ENCODE measurements at places on chromosomes 13 and 19.

GRCh38 chr19:13408889-13409518, 97.3 kb downstream of the CACNA1A start:
- DNase-seq: no peak

GRCh38 chr13:89115307-89115706, 1444.1 kb downstream of the SLITRK5 start:
- no peak for DNase-seq

- DNase-seq: no peak
Measured at GRCh38 chr13:93227280-93227877, 772 bp downstream of the GPC6 start.

- peak; percentile 75 for DNase-seq
Measured at GRCh38 chr19:709965-710571, 1.3 kb downstream of the PALM start.

GRCh38 chr13:51913421-51914136, 51.8 kb downstream of the CCDC70 start:
- no peak for DNase-seq

GRCh38 chr19:5775668-5776309, 8.8 kb downstream of the PRR22 start:
- DNase-seq: no peak

GRCh38 chr13:56283262-56283828, 857.4 kb upstream of the PRR20A start:
- DNase-seq: no peak

DNA sequence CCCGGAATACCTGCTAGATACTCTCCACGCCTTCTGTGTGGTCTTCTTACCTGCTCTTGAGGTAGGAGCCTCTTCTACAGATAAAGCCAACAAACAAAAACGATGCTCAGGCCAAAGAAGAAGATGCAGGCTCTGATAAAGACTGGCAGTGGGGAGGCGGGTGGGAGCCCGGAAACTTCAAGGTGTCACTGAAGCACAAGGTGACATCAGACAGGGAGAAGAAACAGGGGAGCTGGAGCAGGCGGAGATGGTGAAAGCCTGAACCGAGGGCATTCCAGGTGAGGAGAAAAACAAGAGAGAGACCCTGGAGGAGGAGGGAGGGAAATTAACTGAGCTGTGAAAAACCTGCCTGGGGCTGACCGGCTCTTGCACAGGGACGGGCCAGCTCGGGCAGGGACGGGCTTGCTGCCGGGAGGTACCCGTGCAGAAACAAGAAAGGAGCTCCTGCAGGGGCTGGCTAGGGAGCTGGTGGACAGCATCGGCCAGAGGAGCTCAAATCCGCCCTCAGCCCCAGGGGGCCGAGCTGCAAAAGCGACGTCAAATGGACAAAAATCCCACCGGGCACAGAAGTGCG, 19.0 kb downstream of the GNG7 start:
- no peak for DNase-seq

DNA sequence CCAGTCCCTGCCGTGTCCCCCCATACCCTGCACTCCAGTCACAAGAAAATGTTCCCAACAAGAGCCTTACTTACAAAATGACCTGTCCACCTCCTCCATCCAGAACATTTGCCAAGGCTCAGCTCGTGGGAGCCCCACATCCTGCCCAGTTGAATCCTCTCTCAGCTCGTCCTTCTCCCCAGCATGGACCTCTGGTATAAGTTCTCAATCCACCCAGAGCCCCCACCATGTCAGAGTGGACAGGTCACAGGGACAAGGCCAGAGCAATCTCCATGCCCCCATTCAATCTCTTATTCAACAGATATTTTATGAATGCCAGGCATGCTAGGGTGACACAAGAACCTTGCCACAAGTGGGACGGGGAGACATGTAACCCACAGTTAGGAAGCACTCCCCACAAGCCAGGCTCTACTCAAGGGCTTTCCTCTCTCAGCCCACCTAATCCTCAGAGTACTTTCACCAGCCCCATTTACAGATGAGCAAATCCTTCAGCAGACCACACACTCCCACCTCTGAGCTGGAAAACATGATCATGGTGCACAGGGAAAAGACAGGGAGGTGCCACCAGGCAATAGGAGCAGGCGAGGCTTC, 15.1 kb downstream of the DEDD2 start:
- DNase-seq: no peak

DNA sequence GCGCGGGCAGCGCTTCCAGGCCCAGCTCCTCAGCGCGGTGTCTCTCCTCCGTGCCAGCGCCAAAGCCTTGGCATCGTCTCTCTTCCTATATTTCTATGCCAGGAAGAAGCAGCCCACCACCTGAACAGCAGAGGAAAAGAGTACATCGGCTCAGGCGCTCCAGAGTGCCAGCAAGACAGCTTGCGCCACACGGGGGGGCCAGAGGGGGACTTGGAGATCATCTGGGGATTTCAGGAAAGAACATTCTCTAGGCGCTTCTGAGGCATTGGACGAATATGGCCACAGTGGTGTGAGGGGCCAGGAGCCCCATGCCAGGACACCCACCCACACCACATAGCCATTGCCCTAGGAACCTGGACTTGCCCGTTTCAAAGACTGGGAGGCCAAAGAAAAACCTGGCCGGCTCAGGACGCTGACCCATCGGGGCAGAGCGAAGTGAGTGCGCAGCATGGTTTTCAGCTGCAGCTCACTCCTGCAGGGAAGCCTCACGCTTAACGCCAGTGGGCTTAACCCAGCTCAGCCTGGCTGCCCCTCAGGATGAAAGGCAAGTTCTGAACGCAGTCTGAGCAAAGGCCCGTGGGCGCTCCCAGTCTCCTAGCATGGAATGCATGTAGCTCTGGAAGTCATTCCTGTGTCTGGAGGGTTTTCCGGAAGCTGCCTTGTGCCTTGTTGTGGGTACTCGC, 62.1 kb downstream of the GGACT start:
- peak; percentile 39 for DNase-seq

- no peak for DNase-seq
Measured at GRCh38 chr13:20247963-20248362, 15.8 kb upstream of the GJB6 start.

DNA sequence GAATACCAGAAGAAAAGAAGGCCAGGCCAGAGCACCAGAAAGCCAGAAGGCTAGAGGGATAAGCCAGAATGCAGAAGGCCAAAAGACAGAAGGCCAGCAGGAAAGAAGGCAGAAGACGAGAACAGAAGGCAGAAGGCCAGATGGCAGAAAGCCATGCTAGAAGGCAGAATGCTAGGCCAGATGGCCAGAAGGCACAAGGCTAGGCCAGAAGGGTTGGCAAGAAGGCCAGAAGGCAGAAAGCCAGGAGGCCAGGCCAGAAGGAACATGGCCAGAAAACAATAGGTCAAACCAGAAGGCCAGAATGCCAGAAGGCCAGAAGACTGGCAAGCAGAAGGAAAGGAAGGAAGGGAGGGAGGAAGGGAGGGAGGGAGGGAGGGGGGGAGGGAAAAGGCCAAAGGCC, 188.8 kb downstream of the TUBA3C start:
- no peak for DNase-seq

GRCh38 chr19:16076958-16077611, 790 bp downstream of the TPM4 start:
- peak; percentile 83 for DNase-seq

DNA sequence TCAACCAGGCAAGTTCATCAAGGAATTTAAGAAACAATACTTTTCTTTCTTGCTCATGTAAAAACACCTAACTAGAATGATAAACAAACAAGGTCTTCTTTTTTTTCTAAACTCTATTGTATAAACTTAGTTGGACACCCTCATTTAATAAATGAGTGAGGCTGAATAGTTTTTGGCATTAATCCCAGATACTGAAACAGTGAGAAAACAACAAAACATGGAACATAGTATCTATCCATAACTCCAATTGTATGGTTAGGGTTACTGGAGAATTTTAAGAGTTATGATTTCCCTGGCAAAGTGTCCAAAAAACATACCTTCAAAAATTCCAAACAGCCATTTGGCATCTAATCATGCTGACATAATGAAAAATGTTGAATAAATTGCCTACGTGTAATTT, 5.8 kb upstream of the POMP start:
- no peak for DNase-seq

- peak; percentile 61 for DNase-seq
Measured at GRCh38 chr19:41785653-41786052, 10.7 kb upstream of the CEACAM3 start.

GRCh38 chr13:89520468-89520867, 1827.0 kb upstream of the MIR17HG start:
- DNase-seq: no peak

DNA sequence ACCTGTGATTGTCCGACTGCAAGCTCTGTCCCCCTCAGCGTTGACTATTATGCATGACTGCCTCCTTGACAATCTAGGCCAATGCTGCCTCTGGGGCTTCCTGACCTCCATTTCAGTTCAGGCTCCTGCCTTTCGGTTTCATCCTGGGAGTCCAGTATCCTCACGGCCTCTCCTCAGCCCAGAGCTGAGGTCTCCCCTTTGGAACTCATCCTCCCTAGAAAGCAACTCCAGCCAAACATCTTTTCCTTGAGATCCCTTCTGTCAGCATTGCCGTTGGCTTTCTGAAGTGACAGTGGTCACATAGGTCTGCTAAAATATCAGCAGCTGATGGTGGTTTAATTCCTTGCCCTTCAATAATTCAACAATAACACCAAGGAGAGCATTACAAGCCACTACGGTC, 519.1 kb upstream of the NBEA start:
- DNase-seq: no peak

- DNase-seq: no peak
Measured at GRCh38 chr13:27354379-27354778, 70.0 kb upstream of the GTF3A start.

DNA sequence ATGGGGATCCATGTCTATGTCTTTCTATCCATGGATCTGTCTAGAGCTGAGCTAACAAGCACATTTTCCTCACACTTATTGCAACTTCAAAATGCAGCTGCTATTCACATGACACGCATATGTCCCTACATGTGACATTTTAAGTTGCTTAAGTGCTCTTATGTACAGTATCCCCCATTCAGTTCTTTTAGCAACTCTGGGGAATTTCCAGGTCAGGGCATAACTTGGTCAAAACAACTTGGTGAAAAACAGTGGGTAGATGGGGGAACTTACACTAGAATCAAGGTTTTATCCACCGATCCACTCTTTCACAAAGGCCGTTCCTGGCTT, 73.0 kb downstream of the COL4A1 start:
- no peak for DNase-seq
